ENCODE measurements at places on chromosomes 2 and 18.

GRCh38 chr2:44016282-44016681 lies 20.5 kb upstream of the LRPPRC start:
- DNase-seq, result no peak

GRCh38 chr2:67318993-67319481 lies 78.1 kb upstream of the ETAA1 start:
- DNase-seq, result no peak

- DNase-seq, result no peak
These were observed 657.0 kb upstream of the SYT4 start for GRCh38 chr18:43934322-43934721.

DNA sequence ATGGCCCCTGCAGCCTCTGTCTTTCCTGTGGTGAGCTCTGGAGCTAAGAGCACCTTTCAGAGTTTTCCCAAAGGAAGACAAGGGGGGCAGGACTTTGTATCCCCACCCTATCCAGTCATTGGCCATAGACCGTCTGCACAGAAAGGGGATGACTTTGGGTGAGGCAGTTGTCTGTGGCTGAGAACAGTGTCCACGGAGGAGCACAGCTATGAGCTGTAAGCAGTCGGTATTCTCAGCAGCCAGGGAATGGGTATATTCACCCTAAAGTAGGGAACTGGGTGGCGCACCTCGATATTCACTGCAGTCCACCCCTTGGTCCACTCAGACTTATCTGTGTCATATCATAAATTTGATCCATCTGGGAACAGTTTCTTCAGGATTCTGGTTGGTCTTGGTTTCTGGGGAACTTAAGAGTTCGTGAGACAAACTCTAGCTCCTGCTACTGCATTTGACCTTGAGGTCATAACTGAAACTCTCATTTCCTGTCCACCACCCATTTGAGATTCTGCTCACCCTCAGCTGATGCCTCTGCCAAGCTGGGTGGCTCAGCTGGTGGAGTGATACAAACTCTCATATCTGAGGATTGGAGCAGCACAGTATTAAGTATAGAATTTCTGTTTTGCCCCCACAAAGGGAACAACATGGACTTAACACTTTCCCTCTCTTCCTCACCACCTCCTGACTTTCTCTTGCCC lies 45.2 kb upstream of the SCG2 start:
- no peak for DNase-seq

- DNase-seq, result no peak
These were observed 435.7 kb downstream of the TXNL1 start for GRCh38 chr18:56202678-56203077.

- DNase-seq, result no peak
These were observed 23.5 kb upstream of the MTERF4 start for GRCh38 chr2:241125626-241126025.

- no peak for DNase-seq
These were observed 36.4 kb downstream of the SCN1A start for GRCh38 chr2:166091439-166091838.

DNA sequence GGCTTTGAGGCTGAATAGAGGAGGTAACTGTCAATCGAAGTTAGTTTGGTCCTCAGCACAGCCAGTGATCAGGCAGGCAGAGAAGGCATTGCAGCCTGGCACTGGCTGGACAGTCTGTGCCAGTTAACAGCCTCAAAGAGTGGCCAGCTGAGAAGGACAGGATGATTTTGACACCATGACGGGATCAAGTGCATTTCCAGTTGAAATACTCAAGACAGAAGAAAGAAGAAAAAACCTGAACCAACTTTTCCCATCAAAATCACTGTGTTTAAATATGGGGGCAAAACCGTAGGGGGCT lies 96.7 kb upstream of the ZCCHC2 start:
- no peak for DNase-seq

DNA sequence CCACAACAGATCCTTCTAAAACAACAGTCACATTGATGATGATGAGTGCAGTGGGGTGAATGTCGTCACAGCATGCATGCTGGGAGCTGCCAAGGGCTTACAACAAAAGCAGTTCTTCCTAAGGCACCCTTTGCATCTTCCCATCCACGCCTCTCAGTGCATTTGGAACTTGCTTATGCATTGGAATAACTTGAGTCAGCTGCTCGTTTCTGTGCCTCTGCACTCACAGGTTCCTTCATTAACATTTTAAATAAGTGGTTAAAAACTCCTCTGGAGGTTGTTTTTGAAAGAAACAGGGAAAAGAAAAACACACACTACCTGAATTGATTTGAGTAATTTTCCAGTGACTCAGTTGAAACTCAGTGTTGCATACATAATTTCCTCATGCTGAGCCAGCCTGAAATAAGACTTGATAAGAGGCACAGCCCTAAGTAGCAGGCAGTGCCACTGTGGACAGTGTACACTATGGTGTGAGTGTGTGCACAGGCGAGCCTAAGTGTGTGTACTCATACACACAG lies 46.8 kb upstream of the TRIM43B start:
- DNase-seq, result no peak

GRCh38 chr2:44952143-44952805 lies 10.8 kb downstream of the SIX3 start:
- DNase-seq, result no peak

- no peak for DNase-seq
These were observed 214.8 kb downstream of the IKZF2 start for GRCh38 chr2:212936572-212936971.

- no peak for DNase-seq
These were observed 1.6 kb downstream of the CTIF start for GRCh38 chr18:48540251-48541025.

DNA sequence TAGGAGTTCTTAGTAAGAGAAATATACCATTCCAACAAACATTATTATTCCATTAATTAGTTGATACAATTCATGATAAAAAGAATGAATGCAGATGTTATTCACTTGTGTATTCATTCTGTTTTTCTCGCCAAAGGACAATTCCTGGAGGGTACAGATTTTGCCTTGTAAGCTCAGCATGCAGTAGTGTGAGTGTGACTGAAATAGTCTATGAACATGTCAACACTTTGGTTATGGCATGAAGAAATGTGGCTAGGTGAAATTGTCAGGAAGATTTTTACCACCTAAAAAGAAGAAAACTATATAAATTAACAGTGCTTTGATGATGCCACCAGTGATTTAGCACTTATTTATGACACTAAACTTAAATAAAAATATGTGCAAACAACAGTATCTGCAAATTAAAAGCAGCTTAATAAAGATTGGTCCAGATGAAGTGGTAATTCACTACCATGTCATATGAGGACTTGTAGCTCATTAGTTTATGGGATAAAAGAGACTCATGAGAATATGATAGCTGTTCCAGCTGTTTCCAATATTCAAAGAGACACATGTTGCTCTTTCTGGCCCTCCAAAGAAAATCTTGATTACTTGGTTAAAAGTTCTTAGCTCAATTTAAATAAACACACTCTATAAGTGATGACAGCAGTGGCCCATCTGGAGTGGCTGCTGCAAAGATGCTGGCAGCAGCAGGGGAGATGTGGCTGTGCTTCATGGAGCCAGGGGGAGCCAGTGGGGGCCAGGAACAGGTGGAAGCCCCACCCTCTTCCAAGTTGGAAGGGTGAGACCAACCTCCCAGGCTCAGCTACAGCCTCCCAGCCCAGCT lies 165.0 kb downstream of the CDH19 start:
- DNase-seq, result no peak

GRCh38 chr2:231900486-231900942 lies 25.7 kb downstream of the NPPC start:
- DNase-seq, result no peak

- DNase-seq, result peak; percentile 11
These were observed 126.4 kb upstream of the MGAT5 start for GRCh38 chr2:134127496-134127895.

DNA sequence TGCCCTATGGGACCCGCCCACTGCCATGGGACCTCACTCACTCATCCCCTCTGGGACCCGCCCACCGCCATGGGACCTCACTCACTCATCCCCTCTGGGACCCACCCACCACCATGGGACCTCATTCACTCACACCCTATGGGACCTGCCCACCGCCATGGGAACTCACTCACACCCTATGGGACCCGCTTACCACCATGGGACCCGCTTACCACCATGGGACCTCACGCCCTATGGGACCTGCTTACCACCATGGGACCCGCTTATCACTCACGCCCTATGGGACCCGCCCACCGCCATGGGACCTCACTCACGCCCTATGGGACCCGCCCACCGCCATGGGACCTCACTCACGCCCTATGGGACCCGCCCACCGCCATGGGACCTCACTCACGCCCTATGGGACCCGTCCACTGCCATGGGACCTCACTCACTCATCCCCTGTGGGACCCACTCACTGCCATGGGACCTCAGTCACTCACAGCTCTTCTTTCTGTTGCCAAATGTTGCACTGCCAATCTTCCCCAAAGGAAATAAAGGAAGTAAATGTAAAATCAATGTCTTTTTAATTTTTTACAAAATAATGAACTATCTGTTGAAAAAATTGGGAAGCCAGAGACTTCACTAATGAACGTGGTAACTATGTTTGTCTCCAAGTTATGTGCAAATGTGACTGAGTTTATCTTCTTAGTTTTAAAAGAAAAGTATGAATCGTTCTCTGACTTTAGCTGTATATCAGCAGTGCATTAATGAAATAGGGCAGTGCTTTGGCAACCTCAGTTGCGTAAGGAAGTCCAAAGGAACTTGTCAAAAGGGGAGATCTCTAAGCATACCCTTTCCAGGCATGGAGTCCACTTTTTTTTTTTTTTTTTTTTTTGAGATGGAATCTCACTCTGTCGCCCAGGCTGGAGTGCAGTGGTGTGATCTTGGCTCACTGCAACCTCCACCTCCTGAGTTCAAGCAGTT lies 101.5 kb upstream of the MGAT5 start:
- no peak for DNase-seq
